ENCODE measurements at places on chromosomes 4 and X.

DNA sequence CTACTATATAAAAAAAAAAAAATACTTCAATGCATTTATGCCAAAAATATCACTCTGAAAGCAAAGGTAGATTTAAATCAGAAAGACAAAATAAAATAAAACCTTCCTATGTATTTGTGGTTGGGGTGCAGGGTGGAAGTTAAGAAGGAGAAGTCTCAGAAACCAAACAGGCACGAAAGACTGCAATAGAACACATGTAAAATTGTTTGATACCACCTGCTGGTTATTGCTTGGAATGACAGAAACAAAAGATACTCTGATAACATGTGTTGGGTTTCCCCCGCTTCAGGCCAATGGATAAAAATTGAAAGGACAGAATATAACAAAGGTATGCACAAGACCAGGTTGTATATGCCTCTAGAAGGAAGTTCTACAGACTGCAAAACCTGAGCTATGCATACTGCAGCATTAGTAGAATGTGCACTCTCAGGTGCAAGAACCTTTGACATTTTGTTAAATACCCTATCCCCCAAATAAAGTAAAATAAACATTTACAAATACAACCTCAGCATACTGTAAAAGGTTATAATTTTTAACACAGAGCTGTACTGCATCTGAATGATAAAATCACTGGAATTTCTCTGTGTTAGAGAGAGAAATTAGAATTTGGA lies 118.8 kb downstream of the GABRA2 start:
- DNase-seq, result no peak

- no peak for DNase-seq
These were observed 538.7 kb upstream of the SMIM31 start for GRCh38 chr4:164215113-164215741.

DNA sequence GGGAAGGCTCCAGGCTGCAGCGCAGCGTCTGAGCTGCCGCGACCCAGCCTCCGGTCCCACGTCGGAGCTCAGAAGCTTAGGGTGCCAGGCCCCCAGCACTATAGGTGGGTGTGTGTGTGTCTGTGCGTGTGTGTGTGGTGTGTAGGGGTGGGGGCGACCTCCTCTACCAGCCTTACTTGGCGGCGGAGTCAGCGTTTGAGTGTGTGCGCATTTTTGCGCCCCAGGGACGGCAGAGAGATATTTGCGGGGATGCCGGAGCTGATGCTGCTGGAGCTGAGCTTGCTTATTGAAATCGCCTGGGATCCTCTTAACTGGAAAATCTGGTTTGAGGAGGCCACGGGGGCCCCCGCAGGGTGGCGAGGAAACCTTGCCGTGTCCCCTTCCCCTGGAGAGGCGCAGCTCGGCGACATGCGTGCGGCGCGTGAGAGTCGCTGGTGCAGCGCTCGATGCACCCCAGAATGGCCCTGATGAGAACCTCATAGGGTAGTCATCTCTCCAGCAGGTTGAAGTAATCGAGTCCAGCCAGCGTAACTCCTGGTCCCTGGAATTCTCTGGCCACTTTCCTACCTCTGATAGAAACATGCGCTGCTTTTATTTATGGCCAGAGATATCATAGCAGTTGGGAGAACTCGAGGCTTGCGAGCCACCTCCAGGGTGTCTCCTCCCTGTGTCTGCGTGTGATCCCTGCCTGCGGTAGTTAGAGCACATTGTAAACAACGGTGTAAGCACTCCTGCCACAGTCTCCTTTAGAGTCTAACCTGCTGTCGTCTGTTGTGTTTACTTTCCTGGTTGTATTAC lies 2.7 kb downstream of the ADGRL3 start:
- no peak for DNase-seq

DNA sequence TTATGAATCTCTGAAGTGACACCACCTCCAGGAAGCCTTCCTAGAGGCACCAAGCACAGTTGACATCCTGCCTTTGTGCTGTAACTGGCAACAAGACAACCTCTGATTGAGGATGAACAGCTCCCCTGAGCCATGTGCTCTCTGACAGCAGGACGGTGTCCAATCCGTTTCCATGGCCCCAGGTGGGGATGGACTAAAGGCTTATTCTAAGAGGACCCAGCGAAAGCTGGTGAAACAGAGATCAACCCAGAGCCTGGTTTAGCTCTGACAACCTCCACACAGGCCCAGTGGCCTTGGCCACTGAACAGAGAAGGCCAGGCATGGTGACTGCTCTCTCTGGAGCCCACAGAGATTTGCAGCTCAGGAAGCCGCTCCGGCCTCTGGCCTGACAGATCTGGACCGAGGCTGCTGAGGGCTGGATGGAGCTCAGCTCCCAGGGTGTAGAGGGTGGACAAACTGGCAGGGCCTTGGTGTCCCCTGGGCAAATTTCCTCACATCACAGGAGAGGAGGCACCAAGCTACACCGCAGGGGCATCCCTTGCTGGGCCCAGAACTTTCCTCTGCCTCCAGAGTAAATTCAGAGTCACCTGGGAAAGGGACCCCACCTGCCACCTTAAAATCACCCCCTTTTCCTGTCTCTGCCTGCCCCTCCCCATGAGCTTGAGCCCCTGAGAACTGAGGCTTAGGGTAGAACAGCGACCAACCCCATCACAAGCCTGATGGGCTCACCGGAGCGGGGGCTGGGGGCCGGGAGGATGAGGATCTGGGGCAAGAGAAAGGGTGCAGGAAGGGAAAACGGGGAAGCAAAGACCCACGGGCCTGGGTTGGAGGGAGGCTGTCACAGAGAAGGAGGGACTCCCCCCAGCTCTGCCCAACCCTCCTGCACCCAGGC lies 40.2 kb downstream of the HMX1 start:
- no peak for DNase-seq

- no peak for DNase-seq
These were observed 29.4 kb upstream of the KLHL2 start for GRCh38 chr4:165177725-165178666.

GRCh38 chrX:111394569-111394968 lies 17.4 kb downstream of the DCX start:
- no peak for DNase-seq

GRCh38 chr4:40990236-40990898 lies 224.0 kb downstream of the APBB2 start:
- DNase-seq, result no peak

- no peak for DNase-seq
These were observed 106.8 kb upstream of the SLC4A4 start for GRCh38 chr4:71232056-71232430.

DNA sequence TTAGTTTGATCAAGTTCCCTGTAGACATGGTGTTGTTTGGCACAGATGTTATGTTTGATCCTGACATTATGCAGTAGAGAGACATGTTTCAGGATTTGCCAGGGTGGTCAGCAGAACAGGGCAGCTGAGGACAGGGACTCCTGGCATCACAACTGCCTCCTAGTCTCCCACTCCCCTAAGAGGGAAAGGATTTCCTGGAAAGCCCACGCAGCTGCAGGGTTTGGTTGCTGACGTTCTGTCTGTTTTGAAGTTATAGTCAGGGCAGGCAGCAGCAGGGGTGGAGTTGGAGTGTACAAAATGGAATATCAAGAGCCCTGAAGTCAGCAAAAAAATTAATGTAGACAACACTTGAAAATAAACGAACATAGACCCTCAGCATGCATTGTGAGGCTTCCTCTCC lies 125.4 kb downstream of the CPE start:
- DNase-seq, result peak; percentile 85

DNA sequence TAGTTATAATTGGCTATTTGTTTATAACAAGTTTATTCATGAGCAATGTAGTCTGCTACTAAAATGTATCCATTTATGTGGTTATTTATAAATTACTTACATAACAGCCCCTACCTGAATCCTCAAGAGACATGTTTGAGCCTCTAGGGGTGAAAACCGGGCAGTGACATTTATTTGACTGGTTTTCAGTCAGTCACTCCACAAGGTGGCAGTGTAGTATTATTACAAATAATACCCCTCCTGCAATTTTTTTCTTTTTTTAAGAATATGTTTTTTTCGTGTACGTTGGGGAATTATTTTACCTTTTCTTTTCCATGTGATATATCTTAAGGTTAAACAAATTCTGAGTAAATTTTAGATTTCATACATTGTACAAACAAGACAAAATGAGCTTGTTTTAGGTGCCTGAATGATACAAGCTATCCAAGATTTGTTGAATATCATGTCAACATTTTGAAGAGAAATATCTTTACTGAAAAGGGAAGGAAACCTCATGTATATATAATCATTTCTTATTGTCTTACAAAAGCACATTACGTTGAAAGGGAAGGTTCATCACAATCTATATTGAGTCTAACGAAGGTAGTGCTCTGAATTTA lies 598.7 kb upstream of the TECRL start:
- DNase-seq, result peak; percentile 45

DNA sequence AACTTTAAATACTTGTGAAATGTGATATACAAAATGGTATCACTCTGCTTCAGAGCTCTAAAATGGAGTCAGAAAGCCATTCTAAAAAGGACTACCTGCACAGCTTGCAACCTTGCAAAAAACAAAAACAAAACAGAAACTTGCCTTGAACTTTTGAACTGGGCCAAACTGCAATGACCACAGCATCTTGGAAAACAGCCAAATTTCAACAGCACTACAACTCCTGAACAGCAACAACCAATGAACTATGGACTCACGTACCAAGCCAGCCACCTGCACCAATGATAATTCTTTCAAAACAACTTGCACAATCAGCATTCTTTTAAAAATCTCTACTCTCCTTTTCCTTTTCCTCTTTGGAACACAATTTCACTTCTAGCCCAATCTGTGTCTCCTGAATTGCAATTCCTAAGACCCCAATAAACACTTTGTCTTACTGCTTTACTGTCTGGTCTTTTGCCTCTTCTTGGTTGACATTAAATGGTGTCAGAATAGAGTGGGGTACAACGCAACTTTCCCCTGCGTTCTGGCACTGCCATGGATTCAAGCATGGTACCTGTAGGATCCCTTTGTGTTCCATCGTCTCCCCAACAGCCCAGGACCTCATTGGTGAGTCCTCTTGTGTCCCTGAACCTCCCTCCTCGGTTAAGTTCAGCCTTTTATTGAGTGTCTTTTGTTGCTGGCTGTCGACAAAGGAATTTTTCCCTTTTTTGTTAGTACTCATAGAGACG lies 35.7 kb upstream of the FMR1 start:
- DNase-seq, result no peak

DNA sequence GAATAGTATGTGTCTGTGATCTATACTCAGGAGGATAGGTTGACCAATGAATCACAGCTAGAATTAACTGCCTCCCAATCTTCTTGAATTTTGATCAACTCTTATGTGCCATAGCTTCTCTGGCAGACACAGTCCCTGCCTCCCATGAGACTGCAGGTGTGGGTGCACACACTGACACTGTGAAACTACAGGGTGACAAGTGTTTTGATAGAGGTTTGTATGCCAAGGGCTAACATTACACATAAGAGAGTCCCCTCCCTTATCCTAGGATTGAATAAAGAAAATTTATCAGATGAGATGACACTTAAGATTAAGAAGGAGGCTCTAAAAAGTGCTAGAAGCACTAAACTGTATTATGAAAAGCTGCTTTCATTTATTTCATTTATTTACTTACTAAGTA lies 218.4 kb upstream of the BMP3 start:
- DNase-seq, result no peak

GRCh38 chr4:37568489-37568888 lies 117.7 kb downstream of the RELL1 start:
- no peak for DNase-seq

- DNase-seq, result no peak
These were observed 182.1 kb downstream of the MOSPD2 start for GRCh38 chrX:15055146-15055930.

GRCh38 chrX:15744181-15744867 lies 6.3 kb downstream of the CA5B start:
- no peak for DNase-seq

- no peak for DNase-seq
These were observed 69.8 kb downstream of the EGF start for GRCh38 chr4:109982521-109982920.

DNA sequence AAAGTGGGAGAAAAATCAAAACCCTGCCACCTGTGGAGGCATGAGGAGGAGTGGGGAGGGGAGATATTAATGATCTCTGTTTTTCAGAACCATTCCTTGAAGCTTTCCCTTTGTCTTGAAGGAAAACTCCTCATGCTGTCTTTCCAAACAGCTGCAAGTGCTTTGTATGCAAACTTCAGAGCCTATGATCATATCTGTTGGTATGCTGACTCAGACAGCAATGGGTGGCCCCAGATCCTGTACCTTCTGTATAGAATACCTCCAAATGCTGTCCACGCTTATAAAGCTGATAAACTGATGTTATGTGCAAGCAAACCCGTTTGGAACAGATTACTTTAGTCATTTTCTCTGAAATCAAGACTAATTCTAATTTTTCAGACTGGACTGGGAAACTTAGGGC lies 31.9 kb downstream of the BMP15 start:
- DNase-seq, result no peak

DNA sequence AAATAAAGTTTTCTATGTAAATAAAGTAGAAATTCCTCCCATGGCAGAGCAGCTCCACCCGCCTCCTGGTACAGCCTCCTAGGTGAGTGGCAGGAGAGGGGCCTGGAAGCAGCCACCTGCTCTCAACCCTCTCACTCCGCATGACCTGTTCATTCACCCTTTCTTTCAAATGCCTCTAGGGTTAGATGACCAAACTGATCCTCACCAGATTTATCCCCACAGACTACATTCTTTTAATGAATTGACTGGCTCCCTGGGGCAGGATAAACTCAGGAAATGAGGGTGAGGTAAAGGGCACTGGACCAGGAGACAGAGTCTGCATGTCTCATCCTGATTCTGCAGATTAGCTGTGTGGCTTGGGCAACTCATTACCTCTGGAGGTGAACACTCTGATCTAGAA lies 32.6 kb upstream of the NKX6-1 start:
- no peak for DNase-seq

- no peak for DNase-seq
These were observed 232.5 kb upstream of the INTU start for GRCh38 chr4:127400276-127400675.

GRCh38 chrX:39324233-39324930 lies 523.1 kb downstream of the MID1IP1 start:
- no peak for DNase-seq

- DNase-seq, result no peak
These were observed 14.8 kb upstream of the PABPC4L start for GRCh38 chr4:134216411-134216810.

DNA sequence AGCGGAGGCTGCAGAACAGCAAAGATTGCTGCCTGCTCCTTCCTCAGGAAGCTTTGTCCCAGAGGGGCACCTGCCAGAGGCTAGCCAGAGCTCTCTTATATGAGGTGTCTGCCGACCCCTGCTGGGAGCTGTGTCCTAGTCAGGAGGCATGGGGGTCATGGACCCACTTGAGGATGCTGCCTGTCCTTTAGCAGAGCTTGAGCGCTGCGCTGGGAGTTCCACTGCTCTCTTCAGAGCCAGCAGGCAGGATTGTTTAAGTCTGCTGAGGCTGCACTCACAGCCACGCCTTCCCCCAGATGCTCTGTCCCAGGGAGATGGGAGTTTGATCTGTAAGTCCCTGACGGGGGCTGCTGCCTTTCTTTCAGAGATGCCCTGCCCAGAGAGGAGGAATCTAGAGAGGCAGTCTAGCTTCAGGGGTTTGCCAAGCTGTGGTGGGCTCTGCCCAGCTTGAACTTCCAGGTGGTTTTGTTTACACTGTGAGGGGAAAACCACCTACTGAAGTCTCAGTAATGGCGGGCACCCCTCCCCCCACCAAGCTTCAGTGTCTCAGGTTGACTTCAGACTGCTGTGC lies 10.9 kb downstream of the DCK start:
- DNase-seq, result no peak

Data from SK-N-MC (cell line).